NCI-H2029 (cell line): ENCODE measurements at places on chromosomes 2 and 18.

- peak; percentile 23 for DNase-seq
Measured at GRCh38 chr2:65991381-65992197, 443.3 kb upstream of the MEIS1 start.

DNA sequence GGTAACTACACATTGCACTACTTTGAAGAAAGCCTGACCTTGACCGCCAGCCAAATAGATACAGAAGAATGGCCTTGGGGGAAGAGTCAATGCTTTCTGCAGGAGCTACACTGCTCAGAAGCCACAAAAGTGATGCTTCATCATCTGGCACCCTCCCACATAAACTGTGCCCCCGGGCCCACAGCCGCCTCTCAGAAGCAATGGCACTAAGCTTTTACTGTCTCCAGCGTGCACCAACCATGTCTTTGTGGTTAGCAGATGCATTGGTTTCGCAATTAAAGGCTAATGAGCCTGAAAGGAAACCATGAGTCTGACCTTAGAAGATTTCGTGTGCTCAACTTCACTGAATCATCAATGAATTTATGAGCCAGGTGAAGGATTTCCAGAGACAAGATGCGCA lies 209.4 kb upstream of the TRIB2 start:
- no peak for DNase-seq

DNA sequence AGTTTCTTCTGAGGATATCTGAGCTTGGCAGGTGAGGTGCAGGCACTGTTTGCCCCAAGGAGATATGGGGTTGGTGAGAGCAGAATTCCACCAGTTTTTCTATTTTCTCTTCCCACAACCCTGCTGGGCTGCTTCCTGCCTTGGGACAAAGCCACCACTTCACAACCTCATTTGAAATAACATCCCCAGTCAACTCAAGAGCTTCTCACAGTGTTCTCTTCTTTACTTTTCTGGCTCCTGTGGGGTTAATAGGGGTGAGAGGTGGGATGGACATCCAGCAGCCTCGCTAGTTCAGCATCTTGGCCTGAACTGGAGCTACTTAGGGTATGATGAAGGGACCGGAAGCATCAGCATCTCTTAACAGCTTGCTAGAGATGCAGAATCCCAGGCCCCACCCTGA lies 106.3 kb downstream of the SLC4A3 start:
- DNase-seq = no peak

DNA sequence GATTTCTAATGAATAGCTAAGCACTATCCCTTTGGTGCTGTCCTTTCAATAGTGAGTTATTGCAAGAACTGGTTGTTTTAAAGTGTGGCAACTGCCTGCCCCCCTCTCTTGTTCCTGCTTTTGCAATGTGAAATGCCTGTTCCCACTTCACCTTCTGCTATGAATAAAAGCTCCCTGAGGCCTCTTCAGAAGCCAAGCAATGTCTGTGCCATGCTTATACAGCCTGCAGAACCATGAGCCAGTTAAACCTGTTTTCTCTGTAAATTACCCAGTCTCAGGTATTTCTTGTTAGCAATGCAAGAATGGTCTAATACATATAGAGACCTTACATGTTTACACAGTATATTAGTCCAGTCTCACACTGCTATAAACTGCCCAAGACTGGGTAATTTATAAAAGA lies 15.0 kb upstream of the METTL21A start:
- DNase-seq = no peak

DNA sequence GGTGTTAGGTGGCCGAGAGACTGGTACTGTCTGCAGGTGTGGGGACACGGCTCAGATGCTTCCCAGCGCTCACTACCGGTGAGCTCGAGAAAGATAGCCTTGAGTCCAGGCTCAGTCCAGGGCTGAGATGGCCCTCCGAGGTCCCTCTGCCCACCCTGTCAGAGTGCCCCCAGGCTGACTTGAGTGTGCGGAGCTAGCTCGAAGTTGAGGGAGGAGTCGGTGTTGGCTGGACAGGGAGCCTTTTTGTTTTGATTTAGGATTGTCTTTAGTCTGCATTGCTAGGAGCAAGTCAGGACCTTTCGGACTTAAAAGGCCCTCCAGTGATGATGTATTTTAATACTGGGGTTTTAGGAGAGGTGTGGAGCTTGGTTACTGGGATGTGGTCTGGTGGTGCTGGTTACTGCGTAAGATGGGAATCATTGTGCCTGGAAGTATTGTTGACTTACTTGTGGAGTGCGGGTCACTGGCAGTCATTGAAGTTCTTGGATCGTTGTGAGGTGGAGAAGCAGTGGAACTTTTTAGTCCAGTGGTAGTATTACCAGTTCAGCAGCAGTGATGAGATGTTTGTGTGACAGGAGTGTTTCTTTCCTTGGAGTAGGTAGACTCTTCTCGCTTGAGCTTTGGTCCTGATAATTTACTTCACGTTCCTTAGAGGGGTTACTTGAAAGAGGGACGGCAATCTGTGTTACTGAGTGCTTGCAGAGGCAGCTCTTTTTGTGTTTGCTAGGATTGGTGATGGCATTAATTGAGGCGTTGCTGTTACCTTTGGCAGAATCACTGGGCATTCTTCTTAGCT lies 633 bp downstream of the KIAA1328 start:
- DNase-seq = no peak

- DNase-seq = no peak
Measured at GRCh38 chr2:60565472-60565871, 12.0 kb upstream of the BCL11A start.

DNA sequence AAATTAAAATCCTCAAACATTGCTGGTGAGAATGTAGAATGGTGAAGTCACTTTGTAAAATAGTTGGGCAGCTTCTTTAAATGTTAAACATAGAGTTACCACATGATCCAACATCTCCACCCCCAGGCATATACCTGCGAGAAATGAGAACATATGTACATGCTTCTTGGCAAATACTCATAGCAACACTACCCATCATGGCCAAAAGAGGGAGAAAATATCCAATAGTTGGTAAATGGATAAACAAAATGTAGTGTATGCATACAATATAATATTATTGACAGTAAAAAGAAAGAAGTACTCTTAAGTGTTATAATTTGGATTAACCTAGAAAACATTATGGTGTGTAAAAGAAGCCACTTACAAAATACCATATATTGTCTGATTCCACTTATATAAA lies 185.9 kb downstream of the CDH7 start:
- no peak for DNase-seq

- no peak for DNase-seq
Measured at GRCh38 chr2:141736466-141736865, 394.4 kb downstream of the LRP1B start.

DNA sequence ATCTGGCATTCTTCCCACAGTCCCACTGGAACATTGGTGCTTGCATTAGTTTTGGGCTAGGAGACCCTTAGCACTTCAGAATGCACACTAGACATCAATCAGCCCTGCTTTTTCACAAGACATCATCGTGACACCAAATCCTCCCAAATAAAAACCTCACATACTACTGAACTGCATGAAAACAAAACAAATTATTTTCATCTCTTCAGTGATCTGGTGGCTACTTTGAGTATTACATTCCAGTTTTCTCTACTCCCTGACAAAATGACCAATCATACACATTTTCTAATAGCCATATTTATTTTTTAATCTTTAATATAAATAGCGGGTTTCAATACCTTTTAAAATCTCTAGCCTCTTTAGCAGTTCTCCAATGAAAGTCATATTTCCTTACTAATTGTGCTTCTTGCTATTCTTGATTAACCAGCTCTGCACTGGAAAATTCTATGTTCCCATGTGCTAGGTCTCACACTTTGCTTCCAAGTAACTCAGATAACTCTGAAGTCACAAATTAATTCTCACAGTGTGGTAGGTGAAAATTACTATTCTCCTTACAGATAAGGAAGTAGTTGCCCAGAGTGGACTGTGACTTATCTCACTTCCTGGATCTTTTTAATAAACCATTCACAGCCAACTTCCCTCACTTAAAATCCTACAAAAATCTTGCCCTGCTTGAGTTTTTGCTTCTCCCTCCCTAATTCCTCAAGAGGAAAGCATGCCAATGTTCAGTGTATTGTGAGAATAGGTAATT lies 82.5 kb upstream of the EPB41L3 start:
- no peak for DNase-seq

DNA sequence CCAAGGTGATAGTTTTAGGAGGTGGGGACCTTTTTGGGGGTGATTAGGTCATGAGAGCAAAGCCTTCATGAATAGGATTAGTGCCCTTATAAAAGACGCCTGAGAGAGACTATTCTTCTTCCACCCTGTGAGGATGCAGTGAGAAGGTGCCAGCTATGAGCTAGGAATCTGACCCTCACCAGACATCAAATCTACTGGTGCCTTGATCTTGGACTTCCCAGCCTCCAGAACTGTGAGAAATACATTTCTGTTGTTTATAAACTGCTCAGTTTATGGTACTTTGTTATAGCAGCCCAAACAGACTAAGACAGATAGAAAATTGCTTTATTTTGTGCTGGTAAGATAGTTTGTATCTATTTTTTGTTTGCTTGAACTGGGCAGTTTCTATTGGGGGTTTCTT lies 40.1 kb downstream of the PHLPP1 start:
- no peak for DNase-seq

DNA sequence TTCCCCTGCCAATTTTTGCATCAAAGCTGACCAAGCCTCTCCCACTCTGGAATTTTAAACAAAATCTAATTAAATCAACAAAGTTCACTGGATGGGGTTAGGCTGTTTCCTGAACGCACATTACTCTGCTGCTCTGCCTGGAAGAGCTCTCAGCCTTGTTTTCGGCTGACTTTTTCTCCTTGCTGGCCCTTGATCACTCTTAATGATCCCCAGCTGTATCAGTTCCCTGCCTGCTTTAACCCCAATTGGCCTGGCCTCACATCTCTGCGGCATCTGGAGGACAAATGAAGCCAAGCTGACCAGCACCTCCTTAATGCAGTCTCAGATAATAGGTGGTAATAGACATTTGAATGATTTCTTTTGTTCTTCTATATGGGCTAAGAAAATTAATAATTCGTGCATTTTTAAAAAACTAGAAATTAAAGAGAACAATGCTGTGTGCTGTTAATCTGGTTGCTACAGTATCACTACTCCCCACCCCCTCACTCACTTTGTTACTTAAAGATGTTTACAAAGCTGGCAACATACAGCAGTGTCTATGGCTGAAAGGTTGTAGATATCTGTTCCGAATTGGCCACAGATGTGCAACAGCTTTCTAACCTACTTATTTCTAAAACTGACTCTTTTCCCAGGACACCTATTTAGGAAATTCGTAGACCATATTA lies 415.2 kb upstream of the KCNH7 start:
- DNase-seq = no peak

DNA sequence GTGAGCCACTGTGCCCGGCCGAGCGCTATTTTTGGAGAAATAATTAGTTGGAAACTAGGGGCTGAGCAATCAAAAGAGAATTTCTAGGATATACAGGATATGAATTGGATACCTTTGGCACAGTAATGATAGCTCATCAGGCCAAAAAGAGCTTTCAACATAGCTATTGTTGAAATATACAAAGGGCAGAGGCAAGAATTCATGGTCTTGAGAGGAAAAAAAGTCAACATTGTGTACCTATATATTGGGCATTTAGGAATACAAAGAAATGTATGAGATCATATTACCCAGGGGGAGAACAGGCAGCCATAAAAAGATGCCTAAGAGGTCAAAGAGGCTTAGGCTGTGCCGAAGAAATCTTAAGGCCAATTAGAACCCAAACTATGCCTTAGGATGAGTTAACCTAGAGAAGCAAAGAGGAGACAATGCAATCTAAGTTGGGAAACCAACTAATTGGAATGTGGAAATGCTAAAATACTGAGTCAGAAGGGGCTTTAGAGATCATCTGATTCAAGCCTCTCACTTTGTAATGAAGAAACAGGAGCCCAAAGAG lies 99.0 kb downstream of the RBBP8 start:
- no peak for DNase-seq

- DNase-seq = no peak
Measured at GRCh38 chr2:72131371-72131891, 16.2 kb downstream of the CYP26B1 start.

- DNase-seq = no peak
Measured at GRCh38 chr18:54480616-54481015, 110.4 kb upstream of the DYNAP start.

GRCh38 chr2:29753671-29754444 lies 167.5 kb downstream of the ALK start:
- DNase-seq = no peak

DNA sequence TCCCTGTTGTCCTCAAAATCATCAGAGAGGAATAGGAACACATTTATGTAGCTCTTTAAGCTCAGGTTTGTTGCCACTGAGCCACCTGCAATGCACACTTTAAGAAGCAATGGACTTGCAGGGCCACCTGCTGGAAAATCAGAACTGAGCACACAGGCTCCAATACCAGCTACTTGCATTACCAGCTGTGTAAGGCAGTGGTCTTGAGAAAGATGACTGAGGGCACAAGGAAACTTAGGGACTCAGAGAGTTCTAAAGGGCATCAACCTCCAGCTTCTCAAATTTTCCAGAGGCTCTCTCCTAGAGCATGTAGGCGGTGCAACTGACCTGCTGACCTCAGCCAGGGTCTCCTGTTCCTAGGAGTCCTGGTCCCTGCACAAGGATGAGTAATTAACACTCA lies 2.5 kb upstream of the CNDP2 start:
- DNase-seq = no peak

GRCh38 chr2:132584976-132585817 lies 84.8 kb downstream of the LYPD1 start:
- no peak for DNase-seq

- DNase-seq = peak; percentile 51
Measured at GRCh38 chr18:13539050-13539449, 187.3 kb downstream of the FAM210A start.

DNA sequence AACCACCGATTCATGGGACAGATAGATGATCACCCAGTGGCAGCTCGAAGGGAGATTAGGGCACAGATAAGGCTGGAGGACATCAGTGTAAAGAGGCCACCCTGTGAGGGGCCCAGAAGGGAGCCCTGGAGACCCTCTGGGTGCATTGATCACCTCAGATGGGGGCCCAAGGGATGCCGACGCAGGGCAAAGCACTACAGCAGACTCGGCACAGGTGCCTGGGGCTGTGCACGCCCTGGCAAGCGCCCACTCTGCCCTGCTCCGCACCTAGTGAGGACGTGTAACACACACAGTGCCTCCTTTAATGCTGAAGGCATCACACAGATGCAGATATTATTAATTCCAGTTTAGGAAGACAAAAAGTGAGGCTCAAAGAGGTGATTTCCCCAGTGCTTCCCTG lies 9.5 kb downstream of the GYPC start:
- no peak for DNase-seq

- no peak for DNase-seq
Measured at GRCh38 chr2:24720310-24720709, 72.9 kb downstream of the PTRHD1 start.

- DNase-seq = peak; percentile 44
Measured at GRCh38 chr2:113157118-113157896, 16.5 kb upstream of the PSD4 start.

DNA sequence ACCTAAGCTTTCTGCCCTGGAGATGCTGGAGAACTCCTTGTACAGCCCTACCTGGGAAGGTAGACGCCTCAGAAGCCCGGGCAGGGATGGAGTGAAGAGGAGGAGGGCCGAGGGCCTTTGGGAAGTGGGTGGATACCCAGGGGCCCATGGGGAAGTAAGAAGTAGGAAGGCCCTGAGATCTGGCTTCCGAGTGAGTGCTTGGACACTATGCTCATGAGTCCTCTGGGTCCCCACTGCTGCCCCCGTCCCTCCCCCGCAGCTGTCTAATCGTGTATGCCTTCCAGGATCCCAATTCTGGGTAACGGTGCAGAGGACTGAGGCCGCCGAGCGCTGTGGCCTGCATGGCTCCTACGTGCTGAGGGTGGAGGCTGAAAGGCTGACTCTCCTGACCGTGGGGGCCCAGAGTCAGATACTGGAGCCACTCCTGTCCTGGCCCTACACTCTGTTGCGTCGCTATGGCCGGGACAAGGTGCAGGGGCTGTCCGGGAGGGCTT lies 1.1 kb downstream of the DOK1 start:
- DNase-seq = no peak

GRCh38 chr2:203559641-203560040 lies 24.5 kb upstream of the RAPH1 start:
- DNase-seq = no peak
